Stimulated activated CD4-positive, alpha-beta T cell treated with anti-CD3 and anti-CD28 coated beads, Interleukin-1b, Interleukin-23, amount 100 ng/mL, for 1 hour (primary cell): ENCODE measurements at places on chromosomes 3 and 15.

DNA sequence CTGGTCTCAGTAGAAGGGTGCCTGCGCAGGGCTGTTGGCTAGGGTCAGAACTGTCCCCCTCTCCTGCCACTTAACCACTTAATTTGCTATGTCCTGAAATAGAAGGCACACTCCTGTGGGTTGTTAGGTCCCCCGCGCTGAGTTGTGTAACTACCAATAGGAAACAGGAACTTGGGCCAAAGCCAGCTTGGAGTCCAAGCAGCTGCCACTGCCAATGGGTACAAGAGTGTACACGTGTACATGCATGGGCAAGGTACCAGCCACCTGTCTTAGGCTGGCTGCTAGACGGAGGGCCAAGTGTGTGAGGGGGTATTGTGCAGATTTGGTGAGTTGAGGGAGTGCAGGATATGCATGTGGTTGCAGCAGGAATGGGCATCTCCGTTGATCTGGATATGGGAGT, 29.7 kb upstream of the POLG start:
- no peak for DNase-seq

DNA sequence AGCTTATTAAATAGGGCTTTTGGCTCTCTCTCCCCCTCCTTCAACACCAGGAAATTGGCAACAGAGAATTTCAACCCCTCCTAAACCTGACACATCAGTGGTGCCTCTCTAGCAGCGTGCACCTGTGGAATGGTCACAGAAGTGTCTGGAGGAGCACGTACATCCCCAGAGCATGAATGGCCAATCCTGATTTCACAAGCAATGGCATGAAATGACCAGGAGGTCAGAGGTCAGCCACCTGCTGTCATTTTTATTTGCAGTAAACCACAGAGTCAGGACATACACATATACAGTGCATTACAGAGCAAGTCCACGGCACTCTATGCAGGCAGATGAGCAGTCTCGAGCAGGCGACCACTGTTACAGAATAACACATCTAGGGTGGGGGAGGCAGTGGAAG, 25.1 kb upstream of the ETV5 start:
- DNase-seq: no peak

- no peak for DNase-seq
Observed at GRCh38 chr15:90957791-90958190, 3.1 kb downstream of the RCCD1 start.

GRCh38 chr3:172062761-172063160, 23.4 kb downstream of the FNDC3B start:
- no peak for DNase-seq

GRCh38 chr3:80767604-80768003, 993.8 kb downstream of the GBE1 start:
- DNase-seq: no peak

DNA sequence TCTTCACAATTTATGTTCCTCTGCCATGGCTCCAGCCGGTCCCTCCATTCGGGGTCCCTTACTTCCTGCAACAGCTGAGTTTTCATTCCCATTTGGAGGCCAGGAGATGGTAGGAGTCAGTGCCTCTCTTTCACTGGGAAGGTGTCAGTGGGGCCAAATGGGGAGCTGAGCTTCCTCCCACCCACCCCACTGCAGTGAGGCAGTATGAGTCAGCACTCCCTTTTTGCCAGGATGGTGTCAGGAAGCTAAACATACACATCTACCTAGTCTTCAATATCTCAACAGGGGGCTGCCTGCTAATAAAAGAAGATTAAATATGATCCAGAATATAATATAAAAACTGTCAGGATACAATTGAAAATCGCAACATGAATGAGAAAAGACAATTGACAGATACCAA, 12.7 kb upstream of the ACTC1 start:
- no peak for DNase-seq

GRCh38 chr3:115438799-115439198, 184.5 kb upstream of the GAP43 start:
- DNase-seq: no peak

GRCh38 chr3:55069950-55070349, 142.1 kb upstream of the LRTM1 start:
- no peak for DNase-seq

DNA sequence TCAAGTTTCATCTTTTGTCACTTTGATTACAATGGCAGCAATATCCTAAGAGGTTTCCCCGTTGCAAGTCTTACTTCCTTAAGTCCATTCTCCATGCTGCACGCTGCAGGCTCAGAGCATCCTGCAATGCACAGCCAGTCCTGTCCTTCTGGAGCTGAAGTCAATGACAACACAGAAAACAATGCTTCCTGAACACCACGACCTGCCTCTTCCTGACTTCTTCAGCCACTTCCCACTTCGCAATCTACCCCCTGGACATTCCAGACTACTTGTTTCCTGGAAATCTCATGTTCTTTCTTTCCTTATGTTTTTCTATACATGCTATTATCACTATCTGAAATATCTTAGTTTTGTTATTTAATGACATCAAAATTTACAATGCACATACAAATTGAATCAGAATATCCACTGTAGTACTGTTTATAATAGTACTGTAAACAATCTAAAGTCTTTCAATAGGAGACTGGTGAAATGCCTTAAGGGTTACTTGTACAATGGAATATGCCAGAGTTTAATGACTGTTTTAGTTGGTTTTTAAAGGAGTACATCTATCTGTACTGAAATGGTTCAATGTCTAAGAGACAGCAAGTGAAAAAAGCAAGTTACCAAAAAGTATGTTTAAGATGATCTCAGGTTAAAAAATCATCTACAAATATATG, 113.7 kb upstream of the PRTG start:
- no peak for DNase-seq

GRCh38 chr3:86547692-86548091, 443.3 kb downstream of the VGLL3 start:
- no peak for DNase-seq

DNA sequence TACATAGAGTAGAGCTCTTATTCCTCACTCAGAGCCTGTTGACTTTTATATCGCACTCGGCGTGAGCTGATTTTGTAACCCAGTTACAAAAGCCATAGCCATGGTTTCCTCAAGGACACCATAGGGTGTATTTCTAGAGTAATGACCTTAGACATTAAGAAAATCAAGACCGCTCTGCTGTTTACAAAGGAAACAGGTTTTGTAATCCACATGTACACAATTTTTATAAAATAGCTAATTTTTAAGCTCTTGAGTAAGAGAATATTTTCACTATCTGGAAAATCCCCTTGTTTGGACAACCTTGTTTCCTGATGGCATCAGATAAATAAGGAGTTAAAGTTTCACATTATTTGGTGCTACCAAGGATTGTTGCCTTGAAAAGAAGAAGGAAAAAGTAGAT, 104.7 kb downstream of the PGPEP1L start:
- DNase-seq: no peak

DNA sequence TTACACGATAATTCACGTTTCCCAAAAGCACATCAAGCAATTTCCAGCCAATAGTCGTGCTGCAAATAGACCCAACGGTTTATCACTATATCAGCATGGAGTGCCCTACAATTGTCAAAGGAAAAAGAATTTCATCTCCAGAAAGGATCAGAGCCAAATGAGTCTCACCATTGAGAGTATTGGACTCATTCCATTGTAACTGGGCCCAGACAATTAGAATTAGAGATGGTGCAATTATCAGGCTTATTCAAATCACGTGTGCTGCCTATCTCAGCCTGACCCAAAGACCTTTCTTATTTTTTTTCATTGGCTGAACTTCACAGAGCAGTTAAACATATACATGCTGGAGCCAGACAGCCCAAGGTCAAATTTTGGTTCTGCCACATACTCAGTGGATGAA, 87.0 kb upstream of the LRTM1 start:
- DNase-seq: no peak

GRCh38 chr15:101641129-101641764, 10.9 kb downstream of the TM2D3 start:
- DNase-seq: peak; percentile 52

- no peak for DNase-seq
Observed at GRCh38 chr3:114518206-114518808, 224.5 kb downstream of the TIGIT start.

- no peak for DNase-seq
Observed at GRCh38 chr3:57409471-57409870, 117.0 kb upstream of the ASB14 start.

GRCh38 chr3:74089814-74090213, 465.1 kb upstream of the PDZRN3 start:
- no peak for DNase-seq

DNA sequence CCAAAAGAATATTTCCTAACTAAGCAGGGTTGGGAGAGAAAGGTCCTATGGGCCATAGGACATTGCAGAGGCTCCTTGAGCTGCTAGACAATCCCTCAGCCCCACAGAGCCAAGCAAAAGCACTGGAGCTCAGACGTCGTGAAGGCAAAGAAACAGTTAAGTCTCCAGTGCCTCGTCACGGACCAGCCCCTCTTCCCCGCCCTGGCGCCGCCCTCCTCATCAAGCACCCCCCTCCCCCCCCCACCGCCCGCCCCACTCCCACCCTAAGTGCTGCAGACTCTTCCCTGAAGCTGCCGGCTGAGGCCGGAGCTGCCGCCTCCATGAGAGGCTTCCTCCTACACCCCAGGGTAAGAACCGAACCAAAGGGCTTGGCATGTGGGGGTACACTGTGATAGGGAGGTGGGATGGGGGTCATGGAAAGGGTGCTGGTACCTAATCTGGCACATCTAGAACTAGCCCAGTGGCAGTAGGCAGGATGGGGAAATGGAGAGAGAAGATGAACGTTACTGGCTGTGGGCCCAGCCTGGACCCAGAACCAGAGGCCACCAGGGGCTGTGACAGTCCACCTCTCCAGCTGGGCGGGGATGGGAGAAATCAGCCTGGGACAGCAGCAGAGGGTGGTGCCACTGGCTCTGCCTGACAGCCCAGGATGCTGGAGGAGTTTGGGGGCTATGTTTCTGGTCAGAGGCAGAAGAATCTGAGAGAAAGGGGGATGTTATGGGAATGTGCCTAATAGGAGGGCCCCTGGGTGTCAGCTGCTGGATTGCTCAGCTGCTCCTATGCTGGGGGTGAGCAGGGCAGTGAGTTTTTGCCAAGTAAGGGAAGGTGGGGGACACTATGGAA, at the start of gene MAP1A:
Gene MAP1A, plus strand, starts transcription at position 255 of the 843 bp plus-strand sequence. CDS start 3,866 bp downstream, outside the sequence.
- DNase-seq: no peak

GRCh38 chr15:29125382-29126207, 144.0 kb downstream of the NSMCE3 start:
- DNase-seq: no peak

DNA sequence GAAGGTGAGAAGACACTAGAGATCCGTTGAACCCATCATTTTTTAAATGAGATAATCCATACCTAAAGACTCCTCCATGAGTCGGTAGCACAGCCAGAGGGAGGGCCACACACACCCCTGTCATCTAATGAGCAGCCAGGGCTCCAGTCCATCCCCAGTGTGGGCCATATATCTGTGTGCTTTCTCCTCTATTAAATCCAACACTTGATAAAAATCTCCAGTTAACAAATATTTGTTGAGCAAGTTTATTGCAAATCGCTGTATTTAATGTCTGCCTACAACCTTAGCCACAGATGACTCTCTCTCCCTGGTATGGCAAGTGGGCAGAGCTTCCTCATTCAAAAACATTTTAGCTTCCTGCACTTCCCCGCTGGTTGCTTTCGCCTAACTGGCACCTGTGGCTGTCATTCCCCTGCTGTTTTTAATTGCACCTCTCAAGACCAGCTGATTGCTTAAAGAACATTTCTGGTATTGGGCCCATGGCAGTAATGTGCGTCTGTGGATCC, 82.8 kb downstream of the SMAD3 start:
- no peak for DNase-seq

- no peak for DNase-seq
Observed at GRCh38 chr3:72376956-72377710, 471.1 kb downstream of the SHQ1 start.
